ENCODE measurements at places on chromosomes 4 and X.

GRCh38 chr4:159735281-159736207 lies 632.7 kb downstream of the RAPGEF2 start:
- no peak for DNase-seq

GRCh38 chr4:157837071-157837703 lies 335.6 kb downstream of the GASK1B start:
- no peak for DNase-seq

GRCh38 chrX:118420462-118420861 lies 74.6 kb downstream of the WDR44 start:
- DNase-seq: no peak

DNA sequence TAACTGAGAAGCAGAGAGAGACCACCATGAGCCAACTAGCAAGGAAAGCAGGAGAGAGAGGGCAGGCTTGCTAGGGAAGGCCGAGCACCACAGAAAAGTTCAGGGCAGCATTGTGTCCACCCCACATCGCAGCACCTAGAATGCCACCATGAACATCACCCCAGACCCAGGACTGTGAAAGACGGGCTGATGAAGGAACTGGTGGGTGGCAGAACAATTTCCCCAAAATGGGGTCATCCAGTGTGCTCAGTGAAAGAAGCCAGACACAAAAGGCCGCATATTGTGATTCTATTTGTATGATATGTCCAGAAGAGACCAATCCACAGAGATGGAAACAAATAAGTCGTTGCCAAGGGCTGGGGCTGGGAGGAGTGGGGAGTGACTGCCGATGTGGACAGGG lies 16.8 kb downstream of the PNMA6E start:
- DNase-seq: no peak

DNA sequence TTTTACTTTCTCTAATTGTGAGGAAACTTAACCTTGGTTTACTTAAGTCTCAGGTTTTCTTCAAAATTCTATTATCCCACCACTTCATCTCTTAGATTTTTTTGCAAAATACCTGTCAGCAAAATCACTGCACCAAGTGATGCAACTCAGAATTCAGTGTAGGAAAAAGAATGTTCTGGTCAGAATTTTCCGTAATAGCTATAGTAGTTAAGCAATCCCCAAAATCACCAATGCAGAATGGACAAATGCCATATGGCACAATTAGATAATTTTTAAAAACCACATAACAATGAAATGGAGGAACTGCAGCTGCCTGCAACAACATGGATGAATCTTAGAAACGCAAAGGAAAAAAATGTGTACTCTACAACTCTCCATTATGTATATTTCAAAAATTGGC lies 373.1 kb downstream of the NAF1 start:
- DNase-seq: no peak

GRCh38 chrX:150967786-150968185 lies 15.3 kb upstream of the HMGB3 start:
- no peak for DNase-seq

GRCh38 chr4:125003840-125004239 lies 291.3 kb upstream of the ANKRD50 start:
- DNase-seq: no peak

DNA sequence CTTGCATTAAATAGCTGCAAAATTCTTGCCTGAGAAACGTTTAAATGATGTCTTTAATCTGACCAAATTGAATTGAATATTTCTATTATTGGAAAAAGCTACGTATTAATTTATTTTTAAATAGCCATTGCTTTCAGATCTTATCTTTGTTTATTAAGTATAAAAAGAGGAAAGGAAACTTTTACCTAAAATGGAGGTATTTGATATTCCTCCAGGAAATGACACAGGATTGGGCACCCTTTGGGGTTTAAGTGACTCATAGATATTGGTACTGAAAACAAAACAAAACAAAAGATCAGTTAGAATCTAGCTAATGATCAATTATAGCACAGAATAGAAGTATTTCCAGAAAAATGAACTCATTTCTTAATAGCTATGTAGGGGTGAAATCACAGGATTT lies 34.1 kb downstream of the PLS3 start:
- no peak for DNase-seq

- no peak for DNase-seq
Observed at GRCh38 chr4:5500165-5500564, 208.2 kb downstream of the EVC2 start.

GRCh38 chrX:135984791-135985156 lies 461 bp upstream of the SLC9A6 start:
- DNase-seq: no peak

GRCh38 chr4:22903913-22904312 lies 211.2 kb downstream of the GBA3 start:
- DNase-seq: no peak

- DNase-seq: peak; percentile 44
Observed at GRCh38 chr4:77044461-77045150, 31.2 kb downstream of the CCNI start.

- DNase-seq: no peak
Observed at GRCh38 chrX:151983186-151983585, 8.7 kb upstream of the GABRE start.
